SK-N-SH treated with all-trans-retinoic acid at 6 μM for 48 hours (cell line): ENCODE measurements at places on chromosomes 6 and 20.
A peak's percentile ranks its signal among the peaks of the same experiment; 100 is the strongest.

DNA sequence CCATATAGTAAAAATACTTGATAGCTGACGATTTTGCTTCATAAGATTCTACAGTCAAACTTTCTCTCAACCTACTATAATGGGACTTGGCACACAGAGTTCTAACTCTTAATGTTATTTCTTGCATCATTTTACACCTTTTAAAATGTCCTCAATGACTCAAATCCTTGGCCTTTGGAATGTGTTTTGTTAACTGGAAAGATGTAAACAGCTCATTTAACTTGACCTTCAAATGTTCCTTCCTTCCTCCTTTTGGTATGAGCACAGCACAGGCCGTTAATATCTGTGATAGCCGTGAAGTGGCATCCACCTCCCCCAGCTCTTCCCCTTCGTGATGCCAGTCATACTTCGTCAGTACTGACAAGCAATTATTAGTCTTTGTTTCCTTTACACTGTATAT, 972.0 kb upstream of the CITED2 start:
- no peak for ATAC-seq

- ATAC-seq = no peak
These were observed 13.7 kb downstream of the TTLL2 start for GRCh38 chr6:167338541-167339117.

DNA sequence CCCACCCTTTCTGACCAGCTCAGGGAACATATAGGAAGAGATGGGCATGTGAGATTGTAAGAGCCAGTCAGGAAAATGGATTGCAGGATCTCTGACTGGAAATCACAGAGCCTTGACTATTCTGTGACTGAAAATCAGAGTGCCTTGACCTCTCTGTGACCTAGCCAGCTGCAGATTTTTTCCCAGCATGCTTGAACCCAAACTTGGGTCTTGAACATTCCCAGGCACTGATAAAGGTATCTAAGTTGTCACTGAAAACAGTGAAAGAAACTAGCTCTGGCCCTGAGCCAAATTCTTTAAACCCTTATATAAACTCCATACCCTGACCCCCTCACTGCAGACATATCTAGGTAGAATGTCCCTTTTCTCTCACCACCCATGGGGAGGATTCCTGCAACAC, 2.3 kb upstream of the ZNF165 start:
- no peak for ATAC-seq

DNA sequence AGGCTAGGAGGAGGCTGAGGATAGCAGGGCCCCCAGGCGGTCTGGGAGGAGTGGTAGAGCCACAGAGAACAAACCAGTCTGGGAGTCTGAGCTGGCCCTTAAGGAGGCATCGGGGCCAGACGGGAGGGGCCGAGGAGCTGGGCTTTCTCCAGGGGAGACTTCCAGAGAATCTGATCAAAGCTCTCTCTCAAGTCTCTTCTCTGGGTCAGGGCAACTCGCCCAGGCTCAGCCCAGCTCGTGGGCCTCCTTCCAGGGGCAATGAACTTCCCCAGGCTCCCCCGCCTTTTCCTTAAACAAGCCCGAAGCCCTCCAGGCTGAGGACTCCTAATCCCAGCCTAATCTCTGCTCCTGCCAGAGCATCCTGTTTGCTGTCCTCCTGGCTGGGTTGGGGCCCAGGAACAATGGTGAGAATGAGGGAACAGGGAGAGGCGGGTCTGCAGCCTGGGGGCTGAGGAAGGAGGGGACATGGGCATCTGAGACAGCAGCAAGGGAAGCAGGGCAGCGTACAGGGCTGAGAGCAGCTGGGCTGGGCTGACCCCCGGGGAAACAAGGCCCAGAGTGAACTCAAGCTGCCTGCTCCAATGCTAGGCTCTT, 173.6 kb downstream of the ANKRD60 start:
- no peak for ATAC-seq

DNA sequence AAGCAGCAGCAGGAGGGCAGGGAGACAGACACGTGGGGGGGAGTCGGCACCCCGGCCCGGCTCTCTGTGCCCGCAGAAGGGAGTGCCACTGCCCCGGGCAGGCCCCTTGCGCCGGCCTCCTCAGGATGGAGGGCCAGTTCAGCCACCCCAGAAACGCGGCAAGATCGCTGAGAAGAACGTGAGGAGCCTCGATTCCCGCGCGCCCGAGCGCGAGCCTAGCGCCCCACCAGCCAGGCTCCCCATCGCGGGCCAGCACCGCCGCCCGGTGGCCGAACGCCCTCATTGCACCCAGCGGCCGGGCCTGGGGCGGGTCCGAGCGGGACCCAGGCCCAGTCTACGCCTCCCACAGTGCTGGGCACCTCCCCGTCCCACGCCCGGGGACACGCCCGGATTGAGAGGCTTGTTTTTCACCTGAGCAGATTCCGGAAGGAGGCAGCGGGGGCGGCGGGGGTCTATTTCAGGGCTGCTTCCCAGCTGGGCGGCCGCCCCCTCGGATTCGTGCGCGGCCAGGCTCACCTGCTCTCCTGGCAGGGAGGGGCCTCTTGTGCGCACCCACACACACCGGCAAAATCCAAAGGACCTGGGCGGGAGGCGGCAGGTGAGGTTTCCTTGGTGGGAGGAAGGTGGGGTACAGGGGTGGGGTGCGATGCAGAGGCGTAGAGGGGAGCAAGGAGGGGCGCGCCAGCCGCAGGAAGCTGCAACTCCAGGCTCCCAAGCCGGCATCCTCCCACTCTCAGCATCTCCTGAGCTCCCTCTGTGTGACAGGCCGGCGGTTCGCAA, 9.0 kb upstream of the GRM4 start:
- peak; percentile 90 for ATAC-seq

- ATAC-seq = peak; percentile 65; the same call in 2 of the 3 replicates
These were observed 326.7 kb upstream of the CNR1 start for GRCh38 chr6:88492824-88493223.
